Memory B cell (primary cell): ENCODE measurements at places on chromosomes 1 and 21.

- no peak overlapping the region for H3K27ac ChIP-seq
- peaks cover 9% of the 10 kb centered on the region for H3K27me3 ChIP-seq
- no peaks in the 10 kb centered on the region for H3K36me3 ChIP-seq
- no peaks in the 10 kb centered on the region for H3K4me1 ChIP-seq
- H3K4me3 ChIP-seq = no peak overlapping the region
Observed at GRCh38 chr1:56357927-56358690, 221.3 kb downstream of the PLPP3 start.

- no peak overlapping the region for H3K27ac ChIP-seq
- H3K27me3 ChIP-seq = peaks cover 3% of the 10 kb centered on the region
- H3K36me3 ChIP-seq = peaks cover 3% of the 10 kb centered on the region
- H3K4me1 ChIP-seq = peaks cover 3% of the 10 kb centered on the region
Observed at GRCh38 chr1:40901886-40902852, 40.0 kb upstream of the CITED4 start.

GRCh38 chr1:89453123-89453972 lies 71.3 kb upstream of the LRRC8B start:
- peaks cover 3% of the 10 kb centered on the region for H3K4me1 ChIP-seq
- no peaks in the 10 kb centered on the region for H3K36me3 ChIP-seq
- H3K27ac ChIP-seq = no peak overlapping the region
- no peak overlapping the region for H3K4me3 ChIP-seq

- H3K27ac ChIP-seq = no peak overlapping the region
- H3K4me3 ChIP-seq = no peak overlapping the region
- H3K27me3 ChIP-seq = no peaks in the 10 kb centered on the region
- peaks cover 45% of the 10 kb centered on the region for H3K36me3 ChIP-seq
- H3K4me1 ChIP-seq = peaks cover 6% of the 10 kb centered on the region
- DNase-seq = no peak
Observed at GRCh38 chr1:174397261-174397660, 50.5 kb upstream of the GPR52 start.

DNA sequence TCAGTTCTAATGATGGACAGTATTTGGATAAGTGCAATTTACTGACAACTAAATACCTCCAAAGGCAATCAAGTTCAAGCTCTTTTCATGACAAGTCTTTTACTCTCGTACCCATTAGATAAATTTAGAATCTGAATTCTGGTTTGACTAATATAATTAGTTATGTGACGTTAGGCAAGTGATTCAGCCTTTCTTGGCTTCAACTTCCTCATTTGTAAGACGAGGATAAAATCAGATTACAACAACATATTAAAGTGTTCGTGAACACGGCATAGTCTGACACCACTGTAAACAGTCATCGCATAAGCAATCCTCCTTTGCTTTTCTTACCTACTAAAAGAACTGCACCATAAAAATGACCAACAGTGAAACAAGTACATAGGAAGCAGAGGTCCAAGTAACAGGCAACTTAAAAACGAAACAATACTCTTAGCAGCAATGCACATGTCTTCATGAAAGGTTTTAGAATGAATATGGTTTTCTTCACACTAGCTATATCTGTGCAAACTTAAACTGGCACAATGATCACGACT lies 25.7 kb downstream of the COA6 start:
- DNase-seq = no peak
- peak overlapping the region; percentile 89 for H3K4me3 ChIP-seq
- H3K36me3 ChIP-seq = peaks cover 19% of the 10 kb centered on the region
- H3K27me3 ChIP-seq = no peaks in the 10 kb centered on the region
- peak overlapping the region; percentile 79 for H3K27ac ChIP-seq

DNA sequence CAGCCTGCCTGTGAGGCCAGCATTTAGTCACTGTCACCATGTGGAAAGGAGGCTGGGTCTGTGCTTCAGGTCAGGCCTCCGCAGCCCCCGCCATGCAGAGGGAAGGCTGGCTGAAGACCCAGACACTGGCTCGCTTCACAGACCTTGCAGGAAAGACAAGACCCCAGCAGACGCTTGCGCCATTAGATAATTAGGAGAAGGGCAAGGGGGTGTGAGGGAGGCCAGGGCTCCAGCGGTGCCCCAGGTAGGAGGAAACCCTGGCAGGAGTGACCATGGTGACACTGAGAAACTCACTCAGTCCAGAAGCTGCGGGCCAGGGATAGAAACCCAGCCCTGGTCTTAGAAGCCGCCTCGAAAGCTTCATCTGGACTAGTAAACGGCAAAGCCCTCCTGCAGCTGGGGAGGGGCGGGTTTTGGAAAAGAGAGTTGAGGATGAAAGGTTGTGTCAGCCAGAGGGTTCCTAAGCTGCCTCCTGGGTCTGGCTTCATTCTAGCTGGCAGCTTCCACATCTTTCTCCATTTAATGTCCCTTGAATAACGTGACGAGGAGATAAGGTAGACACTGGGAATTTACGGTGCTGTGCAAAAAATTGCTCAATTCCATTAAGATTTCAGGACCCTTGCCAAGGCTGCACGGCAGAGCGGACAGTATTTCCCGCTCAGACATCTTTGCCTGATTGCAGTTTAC lies 294.1 kb upstream of the VAMP3 start:
- H3K4me3 ChIP-seq = no peak overlapping the region
- peaks cover 2% of the 10 kb centered on the region for H3K27me3 ChIP-seq
- no peaks in the 10 kb centered on the region for H3K4me1 ChIP-seq
- no peak for DNase-seq

GRCh38 chr1:246815693-246816270 lies 91.6 kb downstream of the SCCPDH start:
- no peaks in the 10 kb centered on the region for H3K4me1 ChIP-seq
- no peak overlapping the region for H3K4me3 ChIP-seq
- peaks cover 18% of the 10 kb centered on the region for H3K27me3 ChIP-seq
- H3K36me3 ChIP-seq = no peaks in the 10 kb centered on the region

GRCh38 chr1:23566304-23566703 lies 7.0 kb upstream of the ID3 start:
- DNase-seq = no peak
- H3K27me3 ChIP-seq = no peaks in the 10 kb centered on the region
- peak overlapping the region; percentile 41 for H3K4me3 ChIP-seq
- H3K4me1 ChIP-seq = peaks cover 41% of the 10 kb centered on the region

- peaks cover 12% of the 10 kb centered on the region for H3K27me3 ChIP-seq
- DNase-seq = no peak
- H3K27ac ChIP-seq = no peak overlapping the region
- no peaks in the 10 kb centered on the region for H3K36me3 ChIP-seq
Observed at GRCh38 chr1:30419831-30420230, 303.6 kb downstream of the MATN1 start.

DNA sequence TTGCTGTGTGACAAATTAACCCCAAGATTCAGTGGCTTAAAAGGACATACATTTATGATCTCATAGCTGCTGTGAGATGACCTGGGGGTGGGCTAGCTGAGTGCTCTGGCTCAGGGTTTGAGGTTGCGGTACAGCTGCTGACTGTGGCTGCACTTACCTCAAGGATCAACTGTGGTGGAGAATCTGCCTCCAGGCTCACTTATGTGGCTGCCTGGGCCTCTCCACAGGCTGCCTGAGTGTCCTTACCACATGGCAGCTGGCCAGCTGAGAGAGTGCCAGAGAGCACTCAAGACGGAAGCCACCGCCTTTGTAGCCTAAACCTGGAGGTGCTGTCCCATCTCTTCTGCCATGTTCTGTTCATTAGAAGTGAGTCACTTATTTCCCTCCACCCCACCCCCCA lies 5.7 kb downstream of the LRRC71 start:
- H3K27me3 ChIP-seq = peaks cover 48% of the 10 kb centered on the region
- H3K4me1 ChIP-seq = peaks cover 10% of the 10 kb centered on the region
- H3K27ac ChIP-seq = no peak overlapping the region

- peaks cover 7% of the 10 kb centered on the region for H3K27me3 ChIP-seq
- H3K4me1 ChIP-seq = no peaks in the 10 kb centered on the region
- no peaks in the 10 kb centered on the region for H3K36me3 ChIP-seq
- DNase-seq = no peak
- H3K27ac ChIP-seq = no peak overlapping the region
- H3K4me3 ChIP-seq = no peak overlapping the region
Observed at GRCh38 chr1:236751935-236752334, 43.2 kb upstream of the MTR start.

DNA sequence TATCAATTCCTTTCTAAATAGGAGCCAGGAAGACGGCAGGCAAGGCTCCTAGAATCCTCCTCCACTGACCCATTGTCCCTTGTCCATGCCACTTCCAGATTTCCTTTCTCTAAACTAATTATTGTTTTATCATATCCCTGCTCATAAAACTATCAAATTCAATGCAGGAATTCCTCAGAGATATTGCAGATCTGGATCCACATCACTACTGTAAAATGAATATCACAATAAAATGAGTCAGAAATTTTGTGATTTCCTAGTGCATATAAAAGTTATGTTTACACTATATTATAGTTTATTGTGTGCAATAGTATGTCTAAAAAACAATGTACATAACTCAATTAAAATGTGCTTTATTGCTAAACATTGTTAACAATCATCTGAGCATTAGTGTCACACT lies 498.7 kb upstream of the NEGR1 start:
- H3K27ac ChIP-seq = no peak overlapping the region
- no peaks in the 10 kb centered on the region for H3K27me3 ChIP-seq
- DNase-seq = no peak
- H3K4me3 ChIP-seq = no peak overlapping the region
- no peaks in the 10 kb centered on the region for H3K36me3 ChIP-seq
- no peaks in the 10 kb centered on the region for H3K4me1 ChIP-seq

GRCh38 chr1:43367026-43367903 lies 546 bp downstream of the ELOVL1 start:
- no peak for DNase-seq
- H3K4me3 ChIP-seq = peak overlapping the region; percentile 89
- peaks cover 37% of the 10 kb centered on the region for H3K4me1 ChIP-seq
- H3K27ac ChIP-seq = peak overlapping the region; percentile 90
- peaks cover 20% of the 10 kb centered on the region for H3K36me3 ChIP-seq
- H3K27me3 ChIP-seq = no peaks in the 10 kb centered on the region

GRCh38 chr1:5950994-5951785 lies 41.0 kb downstream of the NPHP4 start:
- no peak for DNase-seq
- no peak overlapping the region for H3K27ac ChIP-seq
- H3K4me1 ChIP-seq = peaks cover 11% of the 10 kb centered on the region
- peaks cover 12% of the 10 kb centered on the region for H3K36me3 ChIP-seq
- peaks cover 2% of the 10 kb centered on the region for H3K27me3 ChIP-seq
- H3K4me3 ChIP-seq = no peak overlapping the region

- peaks cover 5% of the 10 kb centered on the region for H3K27me3 ChIP-seq
- no peaks in the 10 kb centered on the region for H3K4me1 ChIP-seq
- no peak overlapping the region for H3K27ac ChIP-seq
- no peak overlapping the region for H3K4me3 ChIP-seq
Observed at GRCh38 chr1:18666317-18666920, 35.8 kb downstream of the PAX7 start.
